ENCODE measurements at places on chromosomes 6 and 20.

DNA sequence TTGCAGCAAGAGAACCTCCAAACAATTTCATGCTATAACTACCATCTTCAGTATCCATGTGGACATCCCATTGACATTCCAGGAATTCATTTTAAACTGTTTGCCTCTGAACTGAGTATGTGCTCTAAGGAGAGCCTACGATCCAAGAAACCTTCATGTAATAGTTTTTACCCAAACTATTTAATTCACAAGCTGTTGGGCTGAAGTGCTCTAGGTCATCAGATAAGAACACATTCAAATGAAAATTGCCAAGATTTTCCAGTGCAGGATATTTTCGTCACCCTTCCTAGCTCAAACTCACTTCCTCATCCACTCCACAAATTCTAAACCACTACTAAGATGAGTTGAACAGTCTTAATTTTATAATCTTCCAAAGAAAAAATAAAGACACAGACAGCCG lies 12.8 kb downstream of the RSPO3 start:
- DNase-seq: no peak

- DNase-seq: no peak
Observed at GRCh38 chr6:48141975-48142374, 31.0 kb upstream of the PTCHD4 start.

GRCh38 chr6:112187736-112188135 lies 66.6 kb downstream of the LAMA4 start:
- no peak for DNase-seq

DNA sequence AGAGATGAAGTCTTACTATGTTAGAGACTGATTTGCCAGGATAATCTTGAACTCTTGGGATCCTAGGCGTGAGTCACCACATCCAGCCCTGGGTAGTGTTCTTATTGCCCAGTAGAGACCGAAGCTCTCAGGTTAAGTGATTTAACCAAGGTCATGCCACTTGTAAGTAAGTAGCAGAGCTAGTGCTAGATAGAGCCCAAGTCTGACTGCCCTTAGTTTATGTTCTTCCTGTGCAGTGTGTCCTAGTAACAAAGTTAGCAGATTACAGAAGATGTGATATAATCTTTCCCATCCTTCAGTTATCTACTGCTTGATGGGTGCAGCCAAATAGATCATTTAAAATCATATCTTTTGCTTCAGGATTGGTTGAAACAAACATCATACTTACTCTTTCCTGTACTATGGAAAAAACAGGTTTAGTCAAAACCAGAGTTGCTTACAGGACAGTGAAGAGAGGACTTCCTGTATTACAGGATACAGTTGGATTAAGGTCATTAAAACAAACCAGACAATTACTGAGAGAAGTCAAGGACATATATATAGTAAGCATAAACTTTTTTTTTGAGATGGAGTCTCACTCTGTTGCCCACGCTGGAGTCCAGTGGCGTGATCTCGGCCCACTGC lies 9.5 kb upstream of the PABPC1L start:
- no peak for DNase-seq

- DNase-seq: peak; percentile 27
Observed at GRCh38 chr6:54291146-54291545, 17.1 kb upstream of the TINAG start.

DNA sequence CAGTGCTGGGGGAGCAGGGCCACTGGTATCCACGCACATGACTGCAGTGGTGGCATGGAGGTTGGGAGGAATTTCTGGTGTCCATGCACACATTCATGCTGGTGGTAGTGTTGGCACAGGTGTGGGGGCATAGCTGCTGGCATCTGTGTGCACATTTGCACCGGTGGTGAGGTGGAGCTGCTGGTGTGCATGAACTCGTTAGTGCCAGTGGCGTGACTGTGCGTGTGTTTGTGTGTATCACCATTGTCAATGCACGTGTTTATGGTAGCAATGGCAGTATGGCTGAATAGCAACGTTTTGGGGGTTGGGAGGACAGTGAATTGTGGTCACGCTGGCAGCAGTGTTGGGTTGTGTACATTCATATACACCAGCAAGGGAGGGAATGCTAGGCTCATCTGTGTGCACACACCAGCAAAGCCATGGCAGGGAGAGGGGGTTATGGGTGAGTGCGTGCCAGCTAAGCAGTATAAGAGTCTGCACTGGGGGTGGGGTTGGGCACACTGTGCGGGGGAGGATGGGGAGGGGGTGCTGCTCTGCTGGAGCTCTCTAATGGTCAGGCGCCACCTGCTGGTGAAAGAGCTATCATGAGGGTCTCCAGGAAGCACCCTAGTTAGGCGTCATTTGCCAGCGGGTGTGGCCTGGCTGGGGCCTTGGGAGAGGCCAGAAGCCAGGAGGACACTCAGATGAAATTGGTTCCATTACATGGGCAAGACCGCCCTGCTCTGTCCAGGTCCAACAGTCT lies 626.1 kb upstream of the ID4 start:
- no peak for DNase-seq

DNA sequence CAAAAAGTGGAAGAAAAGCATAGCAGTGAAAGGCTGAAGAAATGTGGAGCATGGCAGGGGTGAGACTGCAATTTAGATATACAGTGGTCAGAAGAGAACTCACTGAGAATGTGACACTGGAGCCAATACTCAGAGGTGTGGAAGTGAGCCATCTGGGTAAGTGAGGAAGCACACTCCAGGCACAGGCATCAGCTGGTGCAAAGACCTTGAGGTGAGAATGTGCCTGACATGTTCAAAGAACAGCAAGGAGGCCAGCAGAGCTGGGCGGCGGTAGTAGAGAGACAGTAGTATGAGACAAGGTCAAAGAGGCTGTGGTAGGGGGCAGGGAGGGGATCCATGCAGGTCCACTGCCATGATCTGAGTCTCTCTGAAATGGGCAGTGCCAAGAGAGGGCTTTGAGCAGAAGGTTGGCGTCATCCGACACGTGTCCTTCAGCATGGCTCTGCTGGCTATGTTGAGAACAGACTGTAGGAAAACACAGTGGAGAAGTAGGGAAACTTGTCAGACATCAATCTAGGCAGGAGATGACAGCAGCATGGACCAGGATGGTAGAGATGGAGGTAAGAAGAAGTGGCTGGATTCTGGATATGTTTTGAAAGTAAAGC lies 84.4 kb downstream of the PLCG1 start:
- DNase-seq: no peak

DNA sequence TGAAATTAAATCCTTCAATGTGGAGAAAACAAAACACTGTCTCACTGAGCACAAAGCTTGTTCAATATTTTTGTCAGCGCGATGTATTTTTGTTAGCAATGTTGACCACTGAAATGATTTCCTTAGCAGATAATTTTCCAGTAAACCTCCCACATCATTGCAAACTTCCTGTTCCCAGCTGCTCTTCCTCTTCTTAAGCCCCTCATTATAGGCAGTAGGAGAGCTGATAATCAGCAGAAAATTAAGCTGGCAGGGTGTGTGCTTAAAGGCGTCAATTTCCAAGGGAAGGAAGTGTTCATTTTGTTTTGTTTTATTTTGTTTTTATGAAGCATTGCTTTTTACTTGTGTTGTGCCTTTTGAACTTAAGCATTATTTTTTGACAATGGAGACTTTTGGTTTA lies 29.1 kb upstream of the TMEM14A start:
- no peak for DNase-seq

- no peak for DNase-seq
Observed at GRCh38 chr20:36507746-36508145, 33.6 kb upstream of the MYL9 start.

- DNase-seq: peak; percentile 90
Observed at GRCh38 chr6:113690281-113691259, 166.6 kb upstream of the MARCKS start.

GRCh38 chr6:163344411-163344810 lies 70.1 kb upstream of the QKI start:
- no peak for DNase-seq

DNA sequence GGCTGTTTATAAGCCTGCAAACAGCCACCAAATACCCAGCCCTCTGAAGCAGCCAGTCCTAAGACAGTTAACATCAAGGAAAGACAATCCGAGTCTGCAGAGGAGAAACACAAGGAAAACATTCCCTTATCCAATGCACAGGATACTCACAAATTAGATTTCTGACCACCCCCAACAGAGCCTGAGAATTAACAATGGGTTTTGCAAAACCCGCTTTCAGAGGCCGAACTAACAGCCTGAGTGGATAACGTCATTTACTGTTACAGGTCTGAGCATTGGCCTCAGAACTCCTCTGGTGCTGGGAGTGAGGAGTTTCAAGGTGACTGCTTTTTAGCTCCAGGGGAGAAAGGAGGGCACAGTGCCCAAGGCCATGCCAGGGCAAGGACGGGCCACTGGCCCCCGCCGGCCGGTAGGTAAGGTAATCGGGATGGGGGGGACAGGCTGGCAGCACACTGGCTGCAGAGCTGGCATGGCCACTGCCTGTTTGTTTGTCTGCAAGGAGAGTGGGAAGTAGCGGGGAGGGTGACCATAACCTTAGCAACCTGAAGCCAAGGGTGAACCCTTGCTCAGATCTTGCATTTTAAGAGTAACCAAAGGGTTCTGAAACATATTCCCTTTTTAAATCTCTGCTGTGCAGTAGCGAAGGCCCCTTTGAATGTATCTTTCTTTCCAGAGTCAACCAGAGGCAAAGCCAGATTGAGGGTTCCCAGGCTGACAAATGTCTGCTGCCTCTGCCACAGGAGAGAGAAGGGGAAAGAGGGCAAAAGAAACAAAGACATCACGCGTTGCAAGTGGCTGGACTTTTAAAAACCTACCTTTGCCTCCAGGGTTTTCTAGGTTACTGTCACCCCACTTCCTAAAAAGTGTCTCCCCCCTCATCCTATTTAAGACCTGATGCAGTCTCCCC lies 3.9 kb downstream of the ZMYND8 start:
- DNase-seq: no peak

- DNase-seq: no peak
Observed at GRCh38 chr20:49725694-49726093, 12.0 kb upstream of the B4GALT5 start.

GRCh38 chr20:35663516-35664465 lies 909 bp downstream of the CPNE1 start:
- DNase-seq: no peak

All from astrocyte of the cerebellum (primary cell).